ENCODE measurements at places on chromosomes 5 and 9.
A peak's percentile ranks its signal among the peaks of the same experiment; 100 is the strongest.

GRCh38 chr5:180620014-180620413 is 28.7 kb upstream of the SCGB3A1 start:
- DNase-seq, result no peak

- no peak for DNase-seq
Measured at GRCh38 chr5:158152136-158152535, 293.2 kb upstream of the CLINT1 start.

- no peak for DNase-seq
Measured at GRCh38 chr5:141508798-141509611, 20.1 kb downstream of the PCDHGC5 start.

GRCh38 chr9:14343261-14344031 is 29.5 kb upstream of the NFIB start:
- DNase-seq, result no peak

GRCh38 chr9:97979788-97980478 is 3.2 kb upstream of the ANP32B start:
- DNase-seq, result no peak

DNA sequence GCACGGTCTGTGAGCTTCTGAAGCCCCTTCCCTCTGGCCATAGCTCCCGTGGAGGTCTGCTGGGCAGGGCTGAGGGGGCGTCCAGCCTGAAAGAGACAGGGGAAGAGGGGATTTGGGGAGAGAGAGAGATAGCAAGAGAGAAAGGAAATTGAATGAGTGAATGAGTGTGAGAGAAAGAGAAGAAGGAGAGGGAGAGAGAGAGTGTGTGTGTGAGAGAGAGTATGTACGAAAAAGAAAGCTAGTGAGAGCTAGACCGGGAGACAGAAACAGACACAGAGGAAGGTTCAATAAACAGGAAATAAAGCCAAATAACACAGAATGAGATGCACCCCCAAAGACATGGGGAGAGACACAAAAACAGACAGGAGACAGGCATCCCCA is 37.4 kb downstream of the PAX5 start:
- DNase-seq, result no peak

GRCh38 chr5:142303565-142303964 is 21.3 kb downstream of the SPRY4 start:
- no peak for DNase-seq

GRCh38 chr5:142640316-142641005 is 45.4 kb downstream of the FGF1 start:
- no peak for DNase-seq

DNA sequence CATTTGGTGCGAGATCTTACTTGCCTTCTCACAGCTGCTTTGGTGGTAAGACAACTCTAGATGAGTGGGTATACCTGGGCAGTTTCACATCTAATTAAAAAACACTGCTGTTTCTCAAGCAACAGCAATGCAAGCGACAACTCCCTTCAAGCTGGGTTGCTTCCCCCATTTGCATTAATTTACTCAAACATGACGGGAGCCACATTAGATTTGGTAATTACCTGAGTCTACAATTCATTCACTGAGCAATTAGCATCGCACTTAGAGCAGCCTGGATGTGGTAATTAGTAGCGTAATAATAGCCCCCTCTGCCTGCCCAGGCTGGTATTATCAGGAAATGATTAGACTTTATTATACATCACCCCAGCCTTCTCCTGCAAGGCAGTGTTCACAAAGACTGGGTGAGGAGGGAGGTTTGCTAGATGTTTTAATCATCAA is 73.4 kb downstream of the FBXO38 start:
- DNase-seq, result peak; percentile 1
